Effector CD4-positive, alpha-beta T cell (primary cell): ENCODE measurements at places on chromosomes 12 and 14.

DNA sequence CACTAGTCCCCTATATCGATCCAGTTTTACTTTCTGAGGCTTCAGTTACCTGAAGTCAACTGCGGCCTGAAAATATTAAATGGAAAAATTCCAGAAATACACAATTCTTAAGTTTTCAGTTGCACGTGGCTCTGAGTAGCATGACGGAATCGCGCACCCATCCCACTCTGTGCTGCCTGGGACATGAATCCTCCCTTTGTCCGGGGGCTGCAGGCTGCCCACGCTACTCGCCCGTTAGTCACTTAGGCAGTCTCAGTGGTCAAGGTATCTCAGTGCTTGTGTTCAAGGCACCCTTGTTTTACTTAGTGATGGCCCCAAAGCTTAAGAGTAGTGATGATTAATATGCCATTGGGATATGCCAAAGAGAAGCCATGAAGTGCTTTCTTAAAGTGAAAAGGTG, 46.6 kb downstream of the LGMN start:
- no peak for DNase-seq

- no peak for DNase-seq
Observed at GRCh38 chr12:68585966-68586365, 24.7 kb upstream of the RAP1B start.

- no peak for DNase-seq
Observed at GRCh38 chr12:131399000-131399399, 311.9 kb upstream of the SFSWAP start.

- no peak for DNase-seq
Observed at GRCh38 chr14:104978746-104979691, 845 bp upstream of the AHNAK2 start.

DNA sequence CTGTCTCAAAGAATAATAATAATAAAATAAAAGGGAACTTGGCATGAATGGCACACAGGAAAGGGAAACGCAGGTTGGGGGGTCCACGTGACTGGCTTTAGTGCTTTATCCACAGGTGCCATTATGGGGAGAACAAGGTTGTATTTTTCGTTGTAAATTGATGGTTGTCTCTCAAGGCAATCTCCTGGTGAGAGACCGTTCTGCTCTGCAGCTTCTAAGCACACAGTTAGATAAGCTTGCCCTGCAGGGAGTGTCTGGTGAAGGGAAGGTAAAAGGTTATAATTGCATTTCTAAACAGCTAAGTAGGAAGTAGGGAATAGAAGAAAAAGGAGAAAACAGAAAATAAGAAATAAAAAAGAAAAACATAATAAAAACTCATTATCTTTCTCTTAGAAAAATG, 69.1 kb upstream of the CPSF6 start:
- no peak for DNase-seq

- no peak for DNase-seq
Observed at GRCh38 chr12:2318286-2318685, 265.5 kb downstream of the CACNA1C start.

GRCh38 chr12:95083471-95083870, 10.1 kb upstream of the NR2C1 start:
- DNase-seq, result no peak

DNA sequence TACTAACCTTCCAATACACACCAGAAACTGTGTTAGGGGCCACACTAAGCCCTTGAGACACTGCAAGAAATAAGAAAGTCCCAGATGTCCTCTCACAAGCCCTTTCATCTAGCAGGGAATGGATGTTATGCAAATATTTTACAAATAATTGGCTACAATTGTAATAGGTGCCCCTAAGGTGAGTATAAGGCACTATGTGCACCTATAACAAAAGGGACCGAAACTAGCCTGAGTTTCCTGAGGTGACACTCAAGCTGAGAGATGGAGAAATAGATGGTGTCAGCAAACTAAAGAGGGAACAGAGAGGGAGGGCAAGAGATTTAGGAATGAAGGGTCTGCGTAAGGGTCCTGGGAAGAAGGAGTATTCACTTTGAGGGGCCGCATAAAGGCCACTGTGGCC, 212.6 kb downstream of the TTC8 start:
- DNase-seq, result no peak

DNA sequence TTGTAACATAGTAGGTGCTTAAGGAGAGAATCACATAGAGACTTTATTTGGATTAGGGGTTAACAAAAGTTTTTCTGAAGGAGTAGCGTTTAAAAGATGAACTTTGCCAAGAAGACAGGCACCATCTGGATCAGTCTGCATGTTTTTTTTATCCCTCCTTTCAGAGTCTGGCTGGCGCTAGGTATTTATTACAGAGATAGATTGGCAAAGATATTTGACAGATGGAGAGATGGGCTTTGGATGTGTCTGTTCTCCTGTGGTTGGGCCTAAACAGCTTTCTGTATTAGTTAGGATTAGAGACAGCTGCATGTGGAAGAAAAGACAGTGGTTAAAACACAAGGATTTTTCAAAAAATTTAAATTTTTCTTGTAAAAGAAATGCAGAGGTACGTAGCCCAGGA, 133.9 kb downstream of the C12orf75 start:
- no peak for DNase-seq

- no peak for DNase-seq
Observed at GRCh38 chr12:3527181-3527580, 36.2 kb downstream of the PRMT8 start.

- no peak for DNase-seq
Observed at GRCh38 chr12:26156201-26156871, 31.5 kb upstream of the BHLHE41 start.

DNA sequence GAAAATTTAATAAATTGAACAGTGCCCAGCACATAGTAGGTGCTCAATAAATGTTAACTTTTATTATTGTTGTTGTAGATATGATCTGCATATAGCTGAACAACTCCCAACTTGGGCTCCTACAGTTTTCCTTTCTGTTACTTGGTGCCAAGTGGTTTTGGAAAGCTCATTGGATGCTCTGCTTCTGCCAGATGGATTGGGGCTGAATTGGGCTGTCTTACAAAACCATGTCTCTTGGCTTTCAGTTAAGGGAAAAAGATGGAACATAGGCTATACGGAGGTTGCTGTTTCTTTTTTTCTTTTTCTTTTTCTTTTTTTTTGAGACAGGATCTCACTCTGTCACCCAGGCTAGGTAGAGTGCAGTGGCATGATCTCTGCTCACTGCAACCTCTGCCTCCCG, 140.7 kb upstream of the PWP1 start:
- DNase-seq, result no peak

DNA sequence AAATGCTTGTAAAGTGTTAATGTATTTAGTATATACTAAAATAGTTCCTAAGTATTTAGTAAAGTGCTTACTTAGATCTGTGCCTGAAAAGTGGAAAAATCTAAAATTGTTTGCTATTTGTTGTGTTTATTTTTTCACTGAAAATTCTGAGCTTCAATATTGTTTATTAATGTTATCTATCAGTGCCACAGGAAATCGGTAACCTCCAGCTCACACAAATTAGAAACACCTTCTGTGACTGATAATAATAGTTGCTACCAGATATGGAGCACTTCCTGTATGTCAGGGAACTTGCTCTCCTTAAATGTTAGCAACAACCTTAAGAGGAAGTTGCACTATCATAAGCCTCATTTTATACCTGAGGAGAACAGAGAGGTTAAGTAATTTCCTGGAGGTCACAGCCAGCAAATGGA, 723 bp upstream of the LRP10 start:
- no peak for DNase-seq

DNA sequence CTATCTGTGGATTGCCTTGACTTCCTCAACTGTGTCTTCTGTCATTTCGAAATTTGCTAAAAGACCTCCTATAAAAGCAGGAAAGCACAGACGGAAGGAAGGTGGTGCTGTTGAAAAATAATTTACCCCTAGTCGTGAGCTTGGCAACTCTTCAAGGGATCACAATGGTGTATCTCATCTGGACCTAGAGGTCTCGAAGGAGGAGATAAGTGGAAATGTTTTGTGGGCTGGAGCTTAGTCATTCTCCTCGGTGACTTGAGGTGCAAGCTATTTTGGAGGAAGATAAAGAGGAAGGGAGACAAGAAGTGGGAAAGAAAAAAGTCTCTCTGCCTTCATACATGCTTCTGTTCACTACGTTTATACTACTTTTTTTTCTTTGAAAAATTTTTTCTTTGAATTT, 89.9 kb downstream of the FLRT2 start:
- DNase-seq, result no peak

GRCh38 chr14:50790589-50790988, 40.4 kb downstream of the NIN start:
- DNase-seq, result no peak

- no peak for DNase-seq
Observed at GRCh38 chr12:5407034-5407856, 24.7 kb upstream of the NTF3 start.

DNA sequence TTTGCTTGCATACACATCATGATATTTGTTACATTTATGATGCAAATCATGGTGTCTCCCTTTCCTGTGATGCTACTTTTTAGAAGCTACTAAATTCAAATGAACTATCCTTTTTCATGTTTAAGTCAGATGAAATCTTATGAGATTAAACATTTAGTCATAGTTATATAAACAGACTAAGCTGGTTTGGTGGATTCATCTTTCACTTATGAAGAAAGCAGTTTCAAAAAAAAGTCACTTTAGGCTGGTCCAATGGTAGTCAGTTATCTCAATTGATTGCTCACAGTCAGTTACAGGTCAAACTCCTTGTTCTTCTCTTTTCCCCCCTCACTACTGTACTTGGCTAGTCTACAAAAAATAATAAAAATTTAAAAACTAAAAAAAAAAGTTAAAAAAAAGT, 19.7 kb downstream of the SYCP3 start:
- no peak for DNase-seq

- DNase-seq, result no peak
Observed at GRCh38 chr12:904010-904414, 45.5 kb downstream of the RAD52 start.

DNA sequence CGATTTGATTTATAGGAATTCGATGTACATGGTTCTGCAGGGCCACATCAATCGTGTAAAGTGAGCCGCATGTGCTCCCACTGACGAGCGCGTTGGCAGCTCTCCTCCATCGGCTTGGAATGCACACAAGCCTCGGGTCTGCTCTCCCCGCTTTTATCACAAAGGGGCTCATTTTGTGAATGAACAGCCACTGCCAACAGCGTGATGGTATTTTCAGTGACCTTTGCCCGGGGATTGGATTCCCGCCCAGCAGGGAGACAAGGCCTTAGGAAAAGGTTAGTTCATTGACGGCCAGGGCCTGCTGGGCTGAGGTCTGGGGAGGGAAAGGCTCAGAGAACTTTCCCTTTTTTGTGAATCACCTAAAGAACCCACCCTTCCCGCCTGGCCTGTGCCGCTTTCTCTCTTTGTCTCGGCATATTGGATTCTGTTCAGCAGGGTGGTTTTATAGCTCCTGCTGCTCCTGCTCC, 232.1 kb downstream of the MSRB3 start:
- DNase-seq, result no peak

- DNase-seq, result no peak
Observed at GRCh38 chr12:638953-639557, 24.2 kb downstream of the NINJ2 start.

GRCh38 chr12:14723763-14724162, 27.4 kb upstream of the GUCY2C start:
- DNase-seq, result peak; percentile 49
